ENCODE measurements at places on chromosomes 4 and X.
A peak's percentile ranks its signal among the peaks of the same experiment; 100 is the strongest.

DNA sequence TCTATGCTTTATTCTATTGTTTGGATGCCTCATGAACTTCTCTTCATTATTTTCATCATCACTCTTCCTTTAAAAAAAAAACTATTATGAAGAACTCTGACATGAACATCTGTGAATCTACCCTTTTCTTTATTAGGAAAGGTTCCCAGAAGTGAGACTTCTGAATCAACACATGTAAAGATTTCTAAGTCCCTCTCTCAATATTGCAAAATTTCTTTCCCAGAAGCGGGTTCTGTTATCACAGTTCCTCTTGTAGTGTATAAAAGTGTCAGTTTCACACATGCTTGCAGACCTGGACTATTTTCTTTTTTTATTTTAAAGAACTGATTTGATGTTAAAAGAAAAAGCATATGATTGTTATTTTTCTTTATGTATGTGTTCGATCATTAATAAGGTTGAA, 330.8 kb upstream of the KLF3 start:
- no peak for DNase-seq

GRCh38 chr4:3440011-3440410, 1.8 kb upstream of the HGFAC start:
- DNase-seq, result no peak

- DNase-seq, result no peak
Observed at GRCh38 chr4:2277956-2278355, 16.0 kb upstream of the MXD4 start.

DNA sequence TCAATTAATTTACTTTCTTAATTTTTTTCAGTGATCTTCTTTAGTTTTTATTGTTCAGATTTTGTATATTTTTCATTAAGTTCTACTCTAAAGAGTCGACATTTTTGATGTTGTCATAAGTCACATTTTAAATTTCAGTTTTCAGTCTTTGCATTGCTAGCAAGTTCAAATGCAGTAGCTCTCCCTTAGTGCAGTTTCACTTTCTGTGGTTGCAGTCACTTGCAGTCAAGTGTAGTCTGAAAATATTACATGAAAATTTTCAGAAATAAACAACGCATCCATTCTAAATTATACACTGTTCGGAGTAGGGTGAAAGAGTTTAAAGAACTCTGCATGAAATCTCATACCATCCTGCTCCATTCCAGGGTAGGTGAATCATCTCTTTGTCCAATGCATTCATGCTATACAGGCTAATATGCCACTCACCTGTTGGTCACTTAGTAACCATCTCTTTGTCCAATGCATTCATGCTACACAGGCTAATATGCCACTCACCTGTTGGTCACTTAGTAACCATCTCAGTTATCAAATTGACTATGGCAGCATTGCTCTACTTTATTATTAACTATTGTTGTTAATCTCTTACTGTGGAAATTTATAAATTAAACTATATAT, 356.9 kb downstream of the STPG2 start:
- no peak for DNase-seq

GRCh38 chr4:139530833-139531427, 25.1 kb downstream of the SETD7 start:
- DNase-seq, result peak; percentile 74

GRCh38 chr4:154516318-154517029, 24.9 kb upstream of the DCHS2 start:
- no peak for DNase-seq

DNA sequence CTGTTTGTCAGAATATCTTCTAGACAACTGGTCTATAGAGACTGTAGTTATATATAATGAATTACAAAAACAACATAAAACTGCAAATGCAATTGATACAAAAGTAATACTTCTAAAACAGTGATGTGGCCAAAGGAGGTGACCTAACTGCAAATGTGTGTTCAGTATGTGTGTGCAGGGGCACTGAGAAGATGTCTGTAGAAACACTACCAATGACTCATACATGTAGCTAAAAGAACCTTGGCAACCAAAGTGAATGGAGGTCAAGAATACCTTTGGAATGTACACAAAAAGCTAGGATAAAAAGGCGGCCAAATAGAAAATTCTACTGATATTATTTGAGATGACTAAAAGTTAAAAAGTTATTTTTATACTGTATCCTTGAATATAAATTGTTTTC, 261.8 kb downstream of the CAMK2D start:
- no peak for DNase-seq

DNA sequence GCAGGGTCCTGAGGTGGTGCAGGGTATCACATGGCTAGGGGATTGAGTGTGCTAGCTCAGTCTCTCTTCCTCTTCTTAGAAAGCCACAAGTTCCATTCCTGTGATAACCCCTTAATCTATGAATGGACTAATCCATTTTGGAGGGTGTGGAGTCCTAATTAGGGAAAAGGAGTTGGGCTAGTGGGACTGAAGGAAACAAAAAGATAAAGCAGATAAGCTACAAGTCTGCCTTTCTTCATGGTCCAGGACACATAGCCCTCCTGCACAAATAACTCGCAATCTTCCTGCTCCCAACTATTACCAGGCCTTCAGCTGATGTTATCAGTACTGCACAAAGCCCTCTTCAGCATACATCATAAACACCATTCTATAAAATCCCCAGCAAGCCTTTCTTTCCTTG, 44.2 kb downstream of the ZNF81 start:
- no peak for DNase-seq

GRCh38 chr4:80086296-80086695, 13.3 kb upstream of the ANTXR2 start:
- no peak for DNase-seq

DNA sequence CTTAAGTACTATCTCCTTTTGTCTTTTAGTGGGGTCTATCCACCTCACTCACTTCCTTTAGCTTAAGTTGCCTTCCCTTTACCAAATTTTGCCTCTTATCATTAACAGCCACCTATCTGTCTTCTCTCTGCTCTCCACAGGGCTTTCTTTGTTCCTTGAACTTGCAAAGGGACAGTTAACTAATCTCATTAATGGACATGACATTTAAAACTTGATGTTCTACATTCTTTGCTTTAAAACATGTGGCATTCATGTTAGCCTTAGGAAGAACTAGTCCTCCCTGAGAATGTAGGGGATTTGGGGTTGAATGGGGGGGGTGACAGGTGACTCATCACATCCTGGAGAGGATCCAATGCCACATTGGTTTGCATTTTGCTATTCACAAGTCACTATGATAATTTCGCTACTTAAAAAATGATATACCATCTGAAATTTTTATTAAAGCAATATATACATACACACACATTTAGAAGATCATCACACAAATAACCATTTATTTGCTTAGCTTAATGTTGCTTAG, 41.0 kb upstream of the DMD start:
- DNase-seq, result no peak

- DNase-seq, result no peak
Observed at GRCh38 chrX:63281465-63281864, 69.7 kb downstream of the SPIN4 start.

- DNase-seq, result no peak
Observed at GRCh38 chr4:101192244-101192643, 155.1 kb downstream of the PPP3CA start.

- DNase-seq, result no peak
Observed at GRCh38 chr4:28250646-28251045, 1390.0 kb downstream of the STIM2 start.

GRCh38 chr4:129545599-129546278, 449.8 kb downstream of the C4orf33 start:
- no peak for DNase-seq

DNA sequence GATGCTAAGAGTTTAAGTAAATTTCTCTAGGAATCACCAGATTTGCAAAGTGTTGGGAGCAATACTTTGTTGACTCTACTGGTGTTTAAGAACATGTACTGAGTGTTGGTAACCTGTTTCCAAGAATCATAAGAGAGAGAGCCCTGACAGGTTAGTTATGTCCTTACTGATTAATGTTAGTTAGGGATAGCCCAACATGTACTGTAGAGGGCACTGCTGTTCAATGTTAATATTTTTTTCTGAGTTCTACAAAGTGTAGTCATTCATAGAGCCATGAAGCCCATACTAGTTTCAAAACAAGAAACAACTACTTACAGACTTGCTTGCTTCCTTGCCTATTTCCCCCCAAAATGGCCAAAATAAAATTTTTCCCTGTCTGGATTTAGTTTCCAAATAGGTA, 11.9 kb downstream of the TMPRSS11D start:
- peak; percentile 28 for DNase-seq

DNA sequence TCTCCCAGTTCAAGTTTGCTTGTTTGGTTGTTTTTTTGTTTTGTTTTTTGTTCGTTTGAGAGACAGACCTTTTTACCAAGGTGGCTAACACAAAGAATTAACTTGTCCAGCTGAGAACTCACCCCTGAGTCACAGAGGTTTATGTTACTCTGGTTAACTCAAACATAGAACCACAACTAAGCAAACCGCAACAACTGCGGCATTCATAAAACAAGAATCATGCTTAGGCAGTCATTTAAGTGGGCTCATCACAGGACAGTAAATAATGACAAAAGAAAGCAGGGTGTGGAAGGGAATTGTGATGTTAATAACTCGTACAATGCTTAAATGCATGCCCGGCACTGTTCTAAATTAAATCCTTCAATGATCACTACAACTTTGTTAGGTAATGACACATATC, 24.7 kb upstream of the IL13RA1 start:
- no peak for DNase-seq

- peak; percentile 80 for DNase-seq
Observed at GRCh38 chr4:10115797-10116568, 616 bp downstream of the WDR1 start.

DNA sequence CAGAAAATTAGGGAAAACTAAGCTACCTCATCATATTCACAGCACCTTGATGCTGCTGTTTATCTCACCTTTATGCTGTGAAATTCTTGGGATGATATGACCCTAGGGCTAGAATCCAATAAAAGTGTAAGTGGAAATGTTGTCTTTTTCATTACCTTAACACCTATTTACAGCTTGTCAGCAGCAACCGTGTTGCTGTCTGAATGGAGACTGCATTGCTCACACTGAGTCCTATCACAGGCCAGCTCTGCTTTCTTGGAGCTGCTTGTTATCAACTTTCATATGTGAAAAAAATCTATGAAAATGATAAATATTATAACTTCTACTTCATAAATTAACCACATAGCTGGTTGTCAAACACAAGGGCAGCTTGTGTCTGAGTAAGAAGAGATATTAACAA, 789.5 kb downstream of the TECRL start:
- DNase-seq, result no peak

- DNase-seq, result no peak
Observed at GRCh38 chr4:127015667-127016117, 617.1 kb upstream of the INTU start.

GRCh38 chr4:82201805-82202641, 171.8 kb downstream of the HNRNPD start:
- DNase-seq, result no peak

GRCh38 chr4:138275216-138275615, 33.1 kb upstream of the SLC7A11 start:
- DNase-seq, result no peak

Data from GM10248 (cell line).